DMS53 (cell line): ENCODE measurements at places on chromosomes 4 and X.

DNA sequence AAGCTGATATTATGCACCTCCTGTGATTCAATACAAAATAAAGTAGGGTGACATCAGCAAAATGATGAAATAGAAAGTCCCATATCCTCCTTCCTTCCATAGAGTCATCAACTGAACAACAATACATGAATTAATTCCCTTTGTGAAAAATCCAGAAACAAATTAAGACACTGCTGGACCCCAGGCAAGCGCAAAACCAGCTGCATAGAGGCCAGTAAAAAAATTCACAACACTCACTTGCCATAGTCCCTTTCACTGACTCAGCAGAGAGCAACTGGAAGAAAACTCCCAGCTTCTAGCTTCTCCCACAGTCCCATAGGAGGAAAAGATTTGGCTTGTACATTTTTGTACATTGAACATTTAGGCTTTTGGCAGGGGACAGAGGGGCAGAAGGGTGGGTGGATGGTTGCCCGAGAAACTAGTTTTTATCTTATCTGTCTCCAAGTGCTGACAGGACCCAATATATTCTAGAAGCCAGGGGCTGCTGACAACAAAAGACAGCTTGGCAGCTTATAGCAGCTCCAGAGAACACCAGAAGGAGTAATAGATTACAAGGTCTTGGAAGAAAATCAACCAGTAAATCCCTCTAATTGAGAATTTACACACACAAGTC, 124.6 kb downstream of the NDST3 start:
- DNase-seq, result no peak

- peak; percentile 54 for DNase-seq
Observed at GRCh38 chrX:47483306-47484268, 565 bp upstream of the ZNF41 start.

DNA sequence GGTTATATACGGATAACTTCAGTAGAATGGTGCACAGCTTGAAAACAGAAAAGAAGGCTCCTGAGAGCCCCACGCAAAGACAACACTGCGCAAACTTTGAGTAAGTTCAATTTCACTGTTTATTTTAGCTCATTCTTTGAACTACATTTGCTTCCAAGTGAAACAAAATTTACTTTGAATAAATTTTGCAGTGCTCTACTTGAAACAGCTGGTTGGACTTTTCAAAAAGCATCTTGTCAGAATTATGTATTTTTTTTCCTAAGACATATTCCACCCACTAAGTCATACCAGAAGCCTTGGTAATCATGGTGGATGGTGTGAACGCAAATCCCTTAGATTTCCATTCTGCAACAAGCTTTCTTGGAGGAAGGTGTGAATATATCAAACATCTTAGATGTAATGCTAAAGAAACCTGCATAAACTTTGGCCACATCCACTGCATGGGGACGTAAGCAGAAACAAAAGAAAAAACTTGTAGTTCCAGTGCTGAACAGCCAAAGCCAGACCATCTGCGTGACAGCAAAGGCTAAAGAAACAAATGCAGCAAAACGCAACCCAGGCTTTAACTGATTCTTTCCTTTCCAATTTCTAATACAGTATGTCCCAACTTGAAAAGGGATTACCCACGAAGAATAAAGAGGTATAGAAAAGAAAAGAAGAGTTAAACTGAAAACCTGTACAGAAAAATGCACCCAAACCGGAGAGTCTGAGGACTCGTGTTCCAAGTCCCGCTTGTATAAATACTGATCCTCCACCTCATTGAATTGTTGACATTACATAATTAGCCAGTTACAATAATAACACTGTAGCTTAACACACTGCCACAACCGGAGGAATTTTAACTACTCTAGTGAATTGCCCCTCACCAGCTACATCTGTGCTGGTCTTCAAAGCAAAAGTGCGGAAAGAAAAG, 90.9 kb downstream of the SH3RF1 start:
- DNase-seq, result no peak

DNA sequence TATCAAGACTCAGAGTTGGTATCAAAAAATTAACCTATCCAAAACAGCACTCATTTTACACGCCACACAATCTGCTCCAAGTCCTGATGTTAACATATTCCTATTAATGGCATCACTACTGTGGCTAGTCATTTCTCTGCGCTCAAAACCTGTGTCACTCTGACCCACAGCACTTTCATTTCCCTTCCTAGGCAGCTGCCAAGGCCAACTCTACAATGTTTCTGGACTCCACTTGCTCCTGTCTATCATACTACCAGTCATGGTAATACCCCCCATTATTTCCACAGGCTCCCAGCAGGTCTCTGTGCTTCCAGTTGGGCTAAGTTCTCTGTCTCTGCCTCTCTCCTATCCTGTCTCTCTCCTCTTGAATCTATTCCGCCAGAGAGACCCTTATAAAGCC, 323.6 kb downstream of the NR3C2 start:
- no peak for DNase-seq

- DNase-seq, result no peak
Observed at GRCh38 chrX:40582811-40583210, 2.0 kb downstream of the ATP6AP2 start.

DNA sequence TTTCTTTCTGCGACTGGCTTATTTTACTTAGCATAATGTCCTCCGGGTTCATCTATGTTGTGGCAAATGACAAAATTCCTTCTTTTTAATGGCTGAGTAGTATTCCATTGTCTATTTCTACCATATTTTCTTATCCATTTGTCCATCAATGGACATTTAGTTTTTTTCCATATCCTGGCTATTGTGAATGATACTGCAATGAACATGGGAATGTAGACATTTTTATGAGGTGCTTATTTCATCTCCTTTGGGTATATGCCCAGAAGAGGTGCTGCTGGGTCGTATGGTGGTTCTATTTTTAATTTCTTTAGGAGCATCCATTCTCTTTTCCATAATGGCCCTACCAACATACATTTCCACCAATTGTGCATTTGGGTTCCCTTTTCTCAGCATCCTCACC, 76.5 kb upstream of the HPGD start:
- DNase-seq, result no peak

- no peak for DNase-seq
Observed at GRCh38 chr4:76673362-76673761, 224.6 kb downstream of the SOWAHB start.

DNA sequence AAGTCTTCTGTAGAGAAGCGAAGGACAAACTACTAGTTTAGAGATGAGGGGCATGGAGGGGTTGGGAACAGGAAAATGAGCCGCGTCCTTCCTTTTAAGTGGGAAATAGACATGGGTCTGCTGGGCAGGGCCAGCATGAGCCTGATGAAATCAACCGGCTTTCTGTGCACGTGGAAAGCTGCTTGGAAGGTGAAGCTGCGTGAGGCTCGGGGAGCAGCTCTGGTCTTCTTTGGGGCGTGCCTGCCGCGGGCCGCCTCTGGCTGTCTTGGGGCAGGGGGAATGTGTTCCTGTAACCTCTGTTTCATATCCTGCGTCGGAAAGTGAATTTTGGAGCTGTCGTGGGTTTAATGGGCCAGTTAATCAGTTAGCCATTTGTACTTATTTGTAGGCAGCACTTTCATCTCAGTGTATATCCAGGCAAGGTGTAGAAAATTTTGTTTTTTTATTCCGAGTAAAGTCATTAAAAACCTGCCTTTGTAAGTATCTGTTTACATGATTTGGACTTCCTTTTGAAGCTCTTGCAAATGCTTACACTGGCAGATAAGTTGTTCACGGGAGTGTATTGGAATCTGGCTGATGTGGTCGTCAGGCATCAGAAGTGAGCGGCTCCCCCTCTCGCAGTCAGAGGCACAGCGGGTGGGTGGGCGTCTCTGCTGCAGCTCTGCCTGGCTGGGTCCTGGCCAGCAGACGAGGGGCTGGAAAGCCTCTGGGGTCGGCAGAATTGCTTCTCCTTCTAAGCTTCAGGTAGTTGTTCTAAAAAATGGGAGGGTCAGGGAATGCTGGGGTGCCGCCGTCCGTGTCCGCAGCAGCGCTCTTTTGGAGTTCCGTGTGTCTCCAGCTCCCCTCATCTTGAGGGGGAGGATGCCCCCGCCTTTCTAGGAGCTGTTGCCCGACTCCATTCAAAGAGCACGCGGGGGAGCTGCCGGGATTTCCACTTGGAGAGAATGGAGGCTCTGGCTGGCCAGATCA, 70.5 kb upstream of the HGFAC start:
- no peak for DNase-seq

GRCh38 chr4:94728056-94728766, 29.5 kb upstream of the BMPR1B start:
- no peak for DNase-seq

DNA sequence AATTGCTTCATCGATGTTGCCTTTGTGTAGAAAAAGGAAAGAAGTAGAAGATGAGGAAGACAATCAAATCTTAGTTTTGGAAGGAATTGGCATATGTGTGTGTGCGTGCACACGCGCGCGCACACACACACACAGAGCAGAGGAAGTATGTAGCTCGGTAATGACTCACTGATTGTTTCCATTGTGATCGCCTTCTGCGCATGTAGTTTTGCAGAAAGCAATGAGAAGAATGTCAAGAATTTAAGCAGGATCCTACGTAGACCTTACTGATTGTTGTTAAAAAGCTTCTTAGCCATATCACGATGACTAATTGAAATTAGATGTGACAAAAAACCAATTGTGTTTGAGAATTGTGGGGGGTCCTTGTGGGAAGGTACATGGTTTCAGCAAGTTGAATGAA, 12.8 kb upstream of the LIMCH1 start:
- no peak for DNase-seq

GRCh38 chrX:12999422-12999821, 24.5 kb downstream of the TMSB4X start:
- no peak for DNase-seq

GRCh38 chr4:66804979-66805378, 740.3 kb downstream of the CENPC start:
- DNase-seq, result no peak

GRCh38 chr4:184893801-184894571, 68.2 kb upstream of the ACSL1 start:
- no peak for DNase-seq

- no peak for DNase-seq
Observed at GRCh38 chrX:115068896-115069295, 51.5 kb upstream of the IL13RA2 start.

DNA sequence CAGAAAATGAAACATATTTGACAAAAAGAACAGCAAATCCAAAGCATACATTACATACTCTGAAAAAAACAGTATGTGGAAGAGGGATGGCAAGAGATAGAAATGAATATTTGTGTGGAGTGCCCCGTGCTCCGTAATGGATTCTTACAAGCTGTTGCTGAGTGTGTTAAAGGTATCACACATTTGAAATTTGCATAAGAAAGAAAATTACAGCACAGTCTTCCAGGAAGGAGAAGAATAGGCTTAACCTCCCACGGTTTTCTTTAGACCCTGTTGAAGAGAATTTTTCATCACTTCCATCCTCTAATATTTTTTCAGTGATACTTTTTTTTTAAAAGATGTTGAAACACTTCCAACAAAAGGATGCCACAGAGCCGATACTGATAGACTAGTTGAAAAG, 1489.4 kb downstream of the RAPGEF2 start:
- DNase-seq, result no peak

DNA sequence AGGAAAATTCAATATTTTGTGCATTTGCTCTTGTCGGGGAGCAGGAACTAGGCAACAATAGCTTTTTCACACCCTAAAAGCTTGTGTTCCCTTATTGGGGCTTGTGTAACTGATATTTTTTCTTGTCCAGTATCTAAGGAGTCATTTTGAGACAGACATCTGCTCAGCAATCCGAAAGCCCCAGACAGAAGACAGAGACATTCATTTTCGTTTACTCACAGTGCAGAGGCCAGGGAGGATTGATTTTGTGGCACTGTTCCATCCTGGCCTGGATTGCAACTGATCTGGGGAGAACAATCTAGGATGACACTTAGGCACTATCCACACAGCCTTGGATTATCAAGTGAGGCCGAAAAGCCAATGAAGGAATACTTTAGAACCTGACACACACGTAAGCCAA, 27.4 kb upstream of the PLAC1 start:
- DNase-seq, result no peak

GRCh38 chrX:39222346-39223113, 421.3 kb downstream of the MID1IP1 start:
- no peak for DNase-seq

DNA sequence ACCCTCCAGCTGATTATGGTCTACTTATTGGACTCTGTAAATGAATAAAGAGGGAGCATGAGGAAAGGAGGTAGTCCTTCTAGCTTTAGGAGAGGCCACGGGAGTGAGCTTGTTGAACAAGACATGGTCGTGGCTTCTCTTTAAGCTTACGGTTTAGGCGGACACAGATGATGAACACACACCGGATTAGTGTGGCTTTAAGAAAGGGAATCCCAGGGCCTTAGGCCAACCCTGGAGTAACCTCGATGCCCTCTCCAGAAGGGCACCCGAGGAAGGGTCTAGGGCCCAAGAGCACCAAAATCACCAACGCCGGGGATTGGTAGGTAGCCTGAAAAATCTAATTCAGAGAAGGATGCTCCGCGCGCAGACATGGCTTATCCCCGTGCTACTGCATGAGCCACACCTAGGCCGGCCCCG, 39.4 kb downstream of the ERVMER34-1 start:
- DNase-seq, result no peak

- DNase-seq, result peak; percentile 66
Observed at GRCh38 chrX:106612393-106612763, 600 bp downstream of the RADX start.

DNA sequence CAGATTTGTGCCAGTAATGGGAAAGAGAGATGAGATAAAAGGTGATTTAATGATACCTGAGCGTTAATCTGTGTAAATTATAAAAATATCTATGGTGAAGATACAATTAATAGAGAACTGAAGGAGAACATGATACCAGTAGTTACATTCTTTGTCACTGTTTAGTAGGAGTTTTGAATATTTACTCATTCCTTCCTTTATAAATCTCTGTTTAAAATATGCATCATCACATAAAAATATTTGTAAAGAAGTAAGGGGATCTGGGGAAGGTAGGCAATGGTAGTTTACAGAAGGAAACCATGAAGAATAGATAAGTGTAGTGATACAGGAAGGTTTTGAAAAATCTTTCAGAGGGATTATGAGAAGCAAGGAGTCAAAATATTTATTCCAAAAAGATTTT, 190.6 kb upstream of the PCDH18 start:
- DNase-seq, result no peak

- DNase-seq, result no peak
Observed at GRCh38 chrX:55754861-55755294, 37.3 kb downstream of the RRAGB start.

DNA sequence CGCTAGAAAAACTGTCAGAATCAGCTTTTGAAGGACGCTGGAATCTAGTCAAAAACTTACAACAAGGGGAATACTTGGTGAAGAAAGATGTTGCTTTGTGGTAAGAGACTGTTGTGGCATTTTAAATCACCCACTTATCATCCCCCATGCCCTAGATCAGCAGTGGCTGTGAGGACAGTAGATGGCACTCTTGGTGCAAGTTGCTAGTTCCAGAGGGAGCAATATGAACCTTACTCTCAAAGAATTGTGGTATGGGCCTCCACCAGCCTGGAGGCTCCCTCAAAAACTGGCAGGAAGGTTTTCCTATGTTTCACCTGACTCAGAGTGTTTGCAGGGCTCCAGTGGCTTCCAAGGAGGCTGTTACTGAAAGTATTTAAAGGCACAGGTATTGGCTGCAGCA, 37.7 kb upstream of the SLC16A2 start:
- peak; percentile 66 for DNase-seq

- DNase-seq, result peak; percentile 8
Observed at GRCh38 chr4:21191317-21191716, 491.1 kb downstream of the PACRGL start.

GRCh38 chrX:9890681-9891091, 76.5 kb upstream of the CLDN34 start:
- no peak for DNase-seq

- no peak for DNase-seq
Observed at GRCh38 chr4:85701861-85702321, 226.9 kb downstream of the ARHGAP24 start.
